ENCODE measurements at places on chromosomes 6 and 20.

GRCh38 chr20:57697543-57697942 is 12.3 kb downstream of the PMEPA1 start:
- DNase-seq, result no peak

GRCh38 chr20:60057123-60057865 is 99.1 kb downstream of the CDH26 start:
- DNase-seq, result peak; percentile 63

GRCh38 chr6:170255426-170256125 is 35.3 kb downstream of the DLL1 start:
- no peak for DNase-seq

GRCh38 chr20:17848249-17849048 is 120.1 kb downstream of the SNX5 start:
- DNase-seq, result no peak

GRCh38 chr20:16801919-16802651 is 53.9 kb downstream of the OTOR start:
- DNase-seq, result peak; percentile 65

DNA sequence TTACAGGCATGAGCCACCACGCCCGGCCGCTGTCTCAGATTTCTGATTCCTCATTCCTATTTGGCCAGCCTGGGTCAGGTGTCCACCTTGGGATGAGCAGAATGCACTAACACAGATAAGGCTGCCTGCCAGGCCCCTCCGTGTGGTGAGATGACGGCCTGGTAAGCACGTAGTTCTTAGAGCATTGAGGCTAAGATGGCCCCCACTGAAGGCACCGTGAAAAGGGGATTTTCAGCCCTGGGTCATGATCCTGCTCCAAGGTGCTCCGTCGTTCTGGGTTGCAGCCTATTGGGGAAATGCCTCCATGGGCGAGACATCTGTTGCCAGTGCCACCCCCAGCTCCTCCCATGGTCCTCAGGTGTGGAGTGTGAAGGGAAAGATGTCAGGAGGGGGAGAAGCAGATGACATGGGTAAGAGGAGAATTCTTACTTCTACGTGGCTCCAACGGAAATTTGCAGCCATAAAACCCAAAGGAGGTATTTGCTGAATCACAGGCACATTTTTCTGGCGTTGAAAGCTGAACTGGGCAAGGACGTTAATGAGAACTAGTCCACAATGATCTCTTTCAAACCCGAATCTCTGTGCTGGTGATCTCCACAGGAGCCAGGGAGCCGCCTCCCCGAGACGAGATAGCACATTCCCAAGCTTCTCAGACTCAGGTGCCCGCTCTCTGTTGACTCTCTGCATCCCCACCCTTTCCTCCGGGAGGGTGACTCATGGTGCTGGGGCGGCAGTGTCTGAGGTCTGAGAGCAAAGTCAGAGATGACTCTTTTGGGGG is 34.0 kb upstream of the BMP6 start:
- DNase-seq, result peak; percentile 86

DNA sequence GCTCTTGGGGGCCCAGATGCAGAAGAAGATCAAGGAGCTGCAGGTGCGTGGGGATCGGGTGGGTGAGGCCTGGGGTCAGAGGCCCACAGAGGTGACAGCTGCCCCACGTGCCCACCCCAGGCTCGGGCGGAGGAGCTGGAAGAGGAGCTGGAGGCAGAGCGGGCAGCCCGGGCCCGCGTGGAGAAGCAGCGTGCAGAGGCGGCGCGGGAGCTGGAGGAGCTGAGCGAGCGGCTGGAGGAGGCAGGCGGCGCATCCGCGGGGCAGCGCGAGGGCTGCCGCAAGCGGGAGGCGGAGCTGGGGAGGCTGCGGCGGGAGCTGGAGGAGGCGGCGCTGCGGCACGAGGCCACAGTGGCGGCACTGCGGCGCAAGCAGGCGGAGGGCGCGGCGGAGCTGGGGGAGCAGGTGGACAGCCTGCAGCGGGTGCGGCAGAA is 41.5 kb downstream of the MYH7B start:
- no peak for DNase-seq

- no peak for DNase-seq
These were observed 23.0 kb downstream of the RALY start for GRCh38 chr20:34016736-34017135.

DNA sequence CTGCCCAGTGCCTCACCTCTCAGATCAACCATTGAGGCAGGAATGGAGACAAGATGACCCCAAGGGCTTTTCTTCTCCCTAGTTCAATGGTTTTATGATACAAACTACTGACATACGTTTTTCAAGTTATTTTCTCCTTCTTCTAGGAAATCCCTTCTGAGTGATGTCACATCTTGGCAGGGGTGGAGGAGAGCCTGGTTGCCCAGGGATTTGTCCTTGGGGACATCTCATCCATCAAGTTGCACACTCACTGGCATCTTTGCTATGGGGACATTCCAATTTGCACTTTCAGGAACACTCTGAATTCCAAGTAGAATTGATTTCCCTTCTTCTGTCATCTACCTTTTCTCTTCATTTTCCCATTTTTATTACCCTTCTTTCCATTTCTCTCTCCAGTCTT is 9.9 kb downstream of the ZFP57 start:
- DNase-seq, result no peak

- peak; percentile 58 for DNase-seq
These were observed 38.5 kb downstream of the DLGAP4 start for GRCh38 chr20:36344517-36345132.

DNA sequence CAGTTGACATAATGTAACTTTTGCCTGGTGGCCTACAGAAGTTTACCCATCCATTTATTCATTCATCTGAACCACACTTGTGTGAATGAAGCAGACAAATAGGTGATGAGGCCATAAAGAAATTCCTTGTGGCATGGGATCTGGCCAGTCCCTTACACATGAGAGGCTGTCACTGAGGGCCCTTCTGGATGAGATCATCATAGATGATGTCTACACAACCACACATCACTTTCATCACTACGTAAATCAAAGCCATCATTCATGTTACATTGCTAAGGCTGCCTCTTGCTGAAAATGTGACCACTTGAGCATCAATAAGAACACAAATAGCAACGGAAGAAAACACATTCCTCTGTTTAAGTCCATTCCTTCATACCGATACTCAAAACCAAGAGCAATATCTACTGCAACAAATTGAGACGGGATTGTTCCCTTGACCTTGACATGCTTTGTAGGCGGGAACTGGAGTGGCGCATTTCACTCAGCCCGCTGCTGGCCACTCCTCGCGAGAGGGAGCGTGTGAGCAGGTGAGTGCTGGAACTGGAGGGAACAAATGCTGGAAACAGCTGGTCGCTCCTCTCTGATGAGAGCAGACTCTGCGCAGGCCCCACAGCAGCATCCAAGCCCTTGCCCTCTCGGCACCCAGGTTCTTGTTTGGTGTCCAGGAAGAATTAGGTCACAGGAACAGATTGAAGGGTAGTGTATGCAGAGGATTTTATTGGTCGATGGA is 49.3 kb downstream of the FAM50B start:
- DNase-seq, result no peak

DNA sequence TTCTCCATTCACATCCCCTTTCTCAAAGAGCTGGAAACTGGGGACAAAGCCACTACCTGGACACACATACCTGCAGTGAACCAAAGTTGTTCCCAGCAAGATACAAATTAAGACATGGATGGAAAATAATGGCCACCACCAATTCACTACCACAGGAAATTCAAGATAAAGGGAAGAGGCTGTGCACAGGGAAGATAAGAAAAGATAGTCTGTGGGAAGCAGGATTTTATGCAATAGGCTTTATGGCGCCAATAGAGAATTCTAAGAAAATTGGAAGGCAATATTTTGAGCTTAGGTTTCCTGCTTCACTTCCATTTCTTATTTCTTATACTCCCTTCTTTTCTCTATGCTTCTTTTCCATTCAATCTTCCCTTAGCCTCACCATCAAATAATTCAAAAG is 9.9 kb downstream of the GPX6 start:
- DNase-seq, result no peak

DNA sequence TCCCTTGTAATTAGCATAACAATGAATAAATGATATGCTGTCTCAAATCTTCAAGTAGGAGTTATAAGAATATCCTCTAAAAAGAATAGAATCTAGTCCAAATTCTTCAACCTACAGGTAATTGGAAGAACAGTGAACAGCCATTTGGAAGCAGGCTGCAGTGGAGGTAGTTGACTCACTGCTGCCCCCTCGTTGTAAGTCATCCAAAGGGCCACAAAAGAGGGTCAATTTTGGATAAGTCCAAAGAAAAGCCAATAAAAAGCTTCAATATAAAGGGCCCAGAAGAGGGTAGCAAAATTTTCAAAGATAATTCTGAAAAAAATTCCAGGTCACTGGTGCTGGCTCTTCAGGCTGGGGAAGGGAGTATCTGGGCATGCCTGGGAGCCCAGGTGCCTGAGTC is 60.8 kb upstream of the SSTR4 start:
- peak; percentile 56 for DNase-seq

DNA sequence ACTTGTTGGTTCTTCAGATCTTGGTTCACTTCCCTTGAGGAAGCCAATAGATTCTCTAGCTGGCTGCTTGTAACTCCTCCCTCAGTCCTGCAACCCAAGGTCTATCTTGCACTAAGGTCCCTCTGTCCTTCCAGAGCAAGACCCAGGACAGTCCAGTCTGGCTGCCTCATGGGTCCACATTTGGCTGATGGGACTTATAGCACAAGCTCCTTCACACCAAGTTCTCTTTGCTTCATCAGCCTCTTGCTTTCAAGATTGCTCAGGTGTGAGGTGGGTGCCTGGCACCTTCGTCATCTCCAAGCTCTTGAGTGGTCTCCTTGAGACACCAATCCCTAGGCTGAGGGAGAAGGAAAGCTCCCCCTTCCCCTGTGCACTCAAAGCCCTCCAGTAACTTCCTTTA is 28.3 kb downstream of the NSFL1C start:
- no peak for DNase-seq

- peak; percentile 90 for DNase-seq
These were observed at the start of gene EDN1 for GRCh38 chr6:12289933-12290820. TSS of gene EDN1 (plus strand) at chr6:12290361. CDS start at chr6:12290630, 269 bp downstream.

GRCh38 chr6:131948692-131949619 is 2.2 kb downstream of the CCN2 start:
- DNase-seq, result peak; percentile 94

DNA sequence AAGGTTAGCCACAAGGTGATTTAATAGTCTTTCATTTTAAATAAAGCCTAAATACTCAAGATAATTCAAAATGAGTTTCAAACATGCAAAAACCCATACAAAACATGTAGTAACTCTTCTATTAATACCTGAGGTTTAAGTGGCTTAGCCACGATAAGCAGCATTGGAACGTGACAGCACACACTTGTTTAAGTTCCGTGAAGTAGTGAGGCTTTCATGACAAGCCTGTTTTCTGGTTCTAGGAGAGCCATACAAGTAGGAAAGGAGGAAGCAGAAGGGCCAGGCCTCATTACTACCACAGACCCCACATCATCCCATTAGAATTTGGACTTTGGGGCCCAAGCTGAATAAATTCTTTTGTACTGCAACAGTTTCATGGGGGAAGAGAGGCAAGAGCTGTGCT is 54.3 kb upstream of the PRND start:
- DNase-seq, result no peak

DNA sequence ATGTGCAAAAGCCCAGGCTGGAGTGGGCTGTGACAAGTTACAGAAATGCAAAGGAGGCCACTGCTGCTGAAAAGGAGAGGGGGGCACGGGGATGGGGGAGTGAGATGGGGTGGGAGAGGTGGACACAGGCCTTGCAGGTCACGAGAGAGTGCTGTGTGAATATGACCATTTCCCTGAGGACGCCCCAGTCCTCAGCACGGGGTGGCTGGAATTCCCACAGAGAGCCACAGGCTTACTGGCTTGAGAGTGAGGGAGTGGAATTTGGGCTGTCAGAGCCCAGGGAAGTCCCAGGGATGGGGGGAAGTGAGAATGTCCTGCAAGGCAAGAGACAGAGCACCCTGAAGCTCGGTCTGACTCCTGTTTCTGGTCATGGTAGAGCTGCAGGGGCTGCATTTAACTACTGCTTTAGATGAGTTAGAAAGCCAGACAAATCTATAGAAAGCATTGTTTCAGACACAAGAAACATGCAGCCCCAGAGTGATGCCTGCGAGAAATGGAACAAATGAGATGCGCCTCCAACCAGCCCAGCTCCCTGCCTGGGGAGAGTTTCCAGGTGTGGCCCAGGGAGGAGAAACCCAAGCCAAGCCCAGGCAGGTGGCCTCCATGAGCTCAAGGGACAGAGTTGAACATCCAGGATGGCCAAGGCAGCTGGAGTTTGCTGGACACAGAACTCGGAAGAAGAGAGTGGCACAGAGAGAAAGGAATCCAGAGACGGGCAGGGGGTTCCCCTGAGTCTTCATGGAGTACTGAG is 30.5 kb downstream of the NPEPL1 start:
- DNase-seq, result no peak

GRCh38 chr20:533526-533925 is 10.1 kb downstream of the CSNK2A1 start:
- no peak for DNase-seq

DNA sequence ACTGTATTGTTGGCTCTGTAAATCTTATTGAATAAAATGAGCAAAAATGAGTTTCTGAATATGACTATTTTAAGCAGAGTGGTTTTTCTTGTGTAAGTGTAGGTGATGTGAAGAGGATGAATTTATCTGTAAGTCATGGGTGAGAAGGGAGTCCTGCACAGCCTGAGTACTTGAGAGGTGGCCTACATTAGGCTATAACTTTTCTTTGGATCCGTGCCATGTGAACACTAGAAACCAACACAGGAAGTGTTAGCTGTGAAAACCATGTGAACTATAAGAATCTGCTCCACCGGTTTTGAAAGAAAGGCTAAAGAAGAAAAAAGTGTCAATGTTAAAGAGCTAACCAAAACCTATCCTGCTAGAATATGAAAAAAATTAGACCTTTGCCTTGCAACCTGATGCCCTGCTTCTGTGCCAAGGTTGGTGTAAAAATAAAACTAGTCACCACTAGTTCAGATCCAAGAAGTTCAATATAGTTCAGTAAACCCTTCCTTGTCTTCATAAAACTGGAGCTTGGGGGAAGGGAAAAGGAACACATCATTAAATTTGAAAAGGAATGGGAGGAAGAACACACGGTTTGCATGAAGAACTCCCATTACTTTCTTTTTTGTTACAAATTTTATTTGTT is 21.3 kb downstream of the PLCB1 start:
- peak; percentile 59 for DNase-seq

GRCh38 chr6:142947714-142948480 is 2.9 kb upstream of the HIVEP2 start:
- no peak for DNase-seq

- peak; percentile 91 for DNase-seq
These were observed 1211.1 kb upstream of the GJE1 start for GRCh38 chr6:140921366-140922226.

Data from cardiac fibroblast (primary cell).